ENCODE measurements at places on chromosomes 6 and 20.

DNA sequence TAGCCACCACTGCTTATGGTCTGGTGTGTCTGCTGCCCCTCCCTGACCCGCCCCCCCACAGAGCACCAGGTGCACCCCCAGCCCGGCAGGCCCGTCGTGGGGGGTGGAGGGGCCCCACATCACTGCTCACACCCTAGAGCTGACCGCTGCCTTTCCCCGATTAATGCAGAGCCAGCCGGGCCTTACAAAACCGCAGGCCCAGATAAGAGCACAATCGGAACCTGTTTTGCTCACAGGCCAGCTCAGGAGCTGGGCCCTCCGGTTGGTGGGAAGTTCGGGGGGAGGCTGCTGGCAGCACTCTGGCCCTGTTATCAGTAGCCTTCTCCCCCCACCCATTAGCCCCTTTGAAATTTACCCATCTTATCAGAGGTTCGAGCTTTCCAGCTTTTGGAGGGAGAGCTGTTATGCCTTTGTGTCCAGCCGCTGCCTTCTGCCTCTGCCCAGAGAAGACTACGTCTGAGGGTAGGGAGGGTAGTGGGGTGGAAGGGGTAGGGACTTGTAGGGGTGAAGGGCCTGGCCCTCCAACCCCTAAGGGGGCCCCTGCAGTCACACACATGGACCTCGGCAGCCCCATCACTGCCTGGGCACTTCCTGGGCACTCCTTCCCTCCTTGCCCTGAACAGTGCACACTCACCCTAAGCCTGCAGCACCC is 6.9 kb upstream of the SPDEF start:
- no peak for DNase-seq

DNA sequence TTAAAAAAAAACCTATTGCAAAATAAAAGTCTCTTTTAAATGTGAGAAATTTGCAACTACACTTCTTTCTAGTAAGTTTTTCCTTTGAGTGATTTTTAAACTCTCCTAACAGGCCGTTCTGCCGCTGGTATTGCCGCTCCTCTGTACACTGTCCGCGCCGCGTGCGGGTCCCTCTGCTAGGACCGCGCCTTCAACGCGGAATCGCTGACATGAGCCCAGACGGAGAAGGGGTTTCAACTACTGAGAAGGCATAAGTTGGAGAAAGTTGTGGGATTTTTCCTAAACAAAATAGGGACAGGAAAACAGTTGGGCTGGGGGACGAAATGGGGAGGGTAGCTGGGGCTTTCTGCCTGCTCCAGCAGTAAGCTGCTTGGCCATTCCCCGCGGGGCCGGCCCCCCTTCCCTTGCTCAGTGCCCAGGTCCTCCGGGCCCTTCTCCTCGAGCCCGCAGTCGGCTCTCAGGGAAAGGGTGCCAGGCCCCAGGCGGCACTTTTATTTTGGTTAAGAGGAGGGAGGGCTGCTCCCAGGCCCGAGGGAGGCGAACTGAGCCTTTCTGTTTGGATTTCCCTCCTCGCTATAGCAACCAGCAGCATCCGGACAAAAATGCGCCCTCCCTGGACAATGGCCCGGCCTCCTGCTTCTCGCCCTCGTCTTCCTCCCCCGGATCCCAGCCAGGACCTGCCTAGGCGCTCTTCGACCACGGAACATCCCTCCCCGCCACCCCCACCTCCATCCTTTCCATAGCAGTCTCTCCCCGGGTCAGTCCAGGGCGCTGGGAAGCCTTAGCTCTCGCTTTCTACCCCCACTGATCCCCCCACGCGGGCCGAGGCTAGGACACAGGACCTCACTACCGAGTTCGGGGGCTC is 6.8 kb upstream of the POU3F2 start:
- DNase-seq: no peak

DNA sequence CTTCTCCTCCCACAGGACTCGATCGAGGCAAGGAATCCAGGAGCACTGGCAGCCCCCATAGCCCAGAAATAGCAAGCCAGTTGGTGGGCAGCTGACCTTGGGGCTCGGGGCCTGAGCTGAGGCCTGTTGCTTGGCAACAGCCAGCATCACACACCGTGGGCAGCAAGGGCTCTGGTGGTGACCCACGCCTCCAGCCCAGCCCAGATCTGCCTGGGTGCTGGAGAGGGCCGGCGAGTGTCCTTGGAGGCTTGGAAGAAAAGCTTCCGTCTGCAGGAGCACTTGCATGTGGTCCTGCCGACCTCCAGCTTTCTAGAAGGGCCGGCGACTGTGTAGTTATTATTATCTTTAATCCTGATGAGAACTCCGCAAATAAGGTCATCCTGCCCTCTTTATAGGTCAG is 67.3 kb downstream of the STK35 start:
- no peak for DNase-seq

GRCh38 chr6:32539839-32540238 is 9.8 kb upstream of the HLA-DRB5 start:
- DNase-seq: no peak

DNA sequence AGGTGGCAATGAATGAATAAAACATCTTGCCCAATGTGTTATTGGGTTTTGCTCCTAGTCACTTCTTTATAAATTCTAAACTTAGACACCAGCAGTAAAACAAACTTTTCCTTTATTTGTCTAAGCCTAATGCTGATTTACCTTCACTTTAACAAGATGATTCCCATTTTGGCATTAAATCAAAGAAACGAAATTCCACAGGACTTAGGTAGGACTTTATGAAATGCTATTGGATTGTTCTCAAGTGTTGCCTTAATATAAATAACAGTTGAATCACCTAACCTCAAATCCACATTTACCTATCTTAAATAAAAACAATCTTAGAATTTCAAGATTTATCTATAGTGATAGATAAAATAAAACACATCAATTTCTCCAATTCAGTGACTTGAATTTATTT is 831.8 kb downstream of the EPHA7 start:
- DNase-seq: no peak

DNA sequence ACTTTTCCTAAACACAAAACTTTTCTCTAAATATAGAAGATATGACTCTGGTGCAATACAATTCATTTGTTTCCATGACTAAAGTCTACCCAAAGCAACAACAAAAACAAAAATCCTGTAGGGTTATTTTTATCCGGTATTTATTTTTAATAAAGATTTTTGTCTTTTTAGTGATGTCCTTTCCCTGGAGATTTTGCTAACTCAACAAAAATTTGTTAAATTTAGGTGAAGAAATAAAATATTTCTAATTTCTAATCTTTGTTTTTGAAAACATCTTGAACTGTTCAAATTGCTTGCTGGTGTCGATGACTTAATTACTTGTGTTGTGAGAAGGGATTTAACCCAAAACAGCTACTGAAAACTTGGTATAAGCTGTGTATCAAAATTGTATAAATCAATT is 741.8 kb downstream of the HDGFL1 start:
- DNase-seq: no peak

GRCh38 chr6:116779573-116780164 is 14.2 kb upstream of the FAM162B start:
- peak; percentile 41 for DNase-seq

DNA sequence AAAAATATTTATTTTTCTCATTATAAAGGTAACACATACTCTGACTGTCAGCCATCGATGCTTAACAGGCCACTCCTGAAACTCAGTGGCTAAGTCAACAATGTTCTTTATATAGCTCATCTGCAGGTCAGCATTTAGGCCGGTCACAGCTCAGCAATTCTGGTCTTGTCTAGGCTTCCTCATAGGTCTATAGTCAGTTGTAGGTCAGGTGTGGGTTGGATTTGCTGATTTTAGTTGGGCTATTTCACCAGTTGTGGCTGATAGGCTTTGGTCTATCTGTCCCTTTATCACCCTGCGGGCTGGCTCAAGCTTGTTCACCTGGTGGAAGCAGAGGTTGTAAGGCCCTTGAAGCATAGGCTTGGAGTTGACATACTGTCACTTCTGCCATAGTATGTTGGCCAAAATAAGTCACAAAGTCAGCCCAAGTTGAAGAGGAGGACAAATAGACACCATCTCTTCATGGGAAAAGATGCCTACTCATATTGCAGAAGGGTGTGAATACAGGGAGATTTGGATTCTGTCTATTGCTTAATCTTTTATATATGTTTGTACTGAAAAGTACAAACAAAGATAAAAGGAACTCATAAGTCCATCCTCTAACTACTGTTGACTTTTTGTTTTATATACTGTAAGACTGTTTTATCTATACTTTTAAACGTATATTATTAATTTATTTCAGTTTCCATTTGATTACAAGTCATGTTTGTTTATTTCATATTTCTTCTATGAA is 75.0 kb downstream of the BCKDHB start:
- DNase-seq: no peak

GRCh38 chr6:26476896-26477295 is 19.1 kb downstream of the BTN2A1 start:
- DNase-seq: no peak

DNA sequence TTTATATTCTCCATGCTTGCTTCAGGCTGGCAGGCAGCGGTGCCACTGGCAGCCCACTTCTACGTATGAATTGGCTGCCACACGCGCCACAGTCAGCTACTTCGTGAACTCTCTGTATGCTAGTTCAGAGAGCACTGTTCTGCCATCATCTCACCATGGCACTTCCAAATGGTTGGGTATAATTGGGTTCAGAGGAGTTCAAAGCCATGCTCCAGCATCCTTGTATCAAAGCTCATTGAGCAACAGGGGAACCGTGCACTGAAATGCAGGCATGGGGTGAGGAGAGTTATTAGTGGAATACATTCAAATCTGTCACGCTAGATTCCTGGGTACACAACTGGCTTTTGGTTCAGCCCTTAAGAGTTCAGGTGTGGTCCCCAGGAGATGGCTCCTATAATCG is 519.9 kb upstream of the NOX3 start:
- DNase-seq: no peak

GRCh38 chr6:75299801-75300530 is 15.4 kb upstream of the TMEM30A start:
- no peak for DNase-seq

- no peak for DNase-seq
These were observed 16.7 kb upstream of the C20orf144 start for GRCh38 chr20:33645396-33645795.

GRCh38 chr6:162092816-162093502 is 634.6 kb downstream of the PRKN start:
- DNase-seq: no peak

DNA sequence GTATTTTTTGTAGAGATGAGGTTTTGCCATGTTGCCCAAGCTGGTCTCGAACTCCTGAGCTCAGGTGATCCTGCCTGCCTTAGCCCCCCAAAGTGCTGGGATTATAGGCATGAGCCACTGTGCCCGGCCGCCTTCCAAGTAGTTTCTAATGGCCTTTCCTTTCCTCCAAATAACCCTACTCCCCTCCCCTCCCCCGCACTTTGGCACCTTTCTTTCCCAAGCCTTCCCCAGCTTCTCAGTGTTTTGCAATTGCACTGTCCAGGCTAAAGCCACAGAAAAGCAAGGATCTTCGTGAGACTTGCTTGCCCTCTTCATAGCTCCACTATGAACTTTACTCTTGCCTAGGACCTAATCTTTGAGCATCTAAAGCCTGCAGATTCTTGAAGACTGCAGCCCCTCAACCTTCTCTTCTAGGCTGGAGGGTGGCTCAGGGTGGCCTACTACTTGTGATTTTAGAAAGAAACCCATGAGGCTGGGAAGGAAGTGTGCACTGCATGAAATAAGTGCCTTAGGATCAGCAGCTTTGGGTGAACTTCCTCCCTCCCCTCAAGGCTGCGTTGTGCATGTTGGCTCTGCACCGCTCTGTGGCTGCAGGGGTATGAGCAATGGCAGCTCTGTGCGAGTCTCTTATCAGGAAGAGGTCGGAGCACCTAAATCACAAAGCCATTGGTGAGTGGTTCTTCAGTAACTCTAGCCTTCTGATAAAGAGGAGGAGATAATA is 152.4 kb upstream of the SNX9 start:
- DNase-seq: no peak

DNA sequence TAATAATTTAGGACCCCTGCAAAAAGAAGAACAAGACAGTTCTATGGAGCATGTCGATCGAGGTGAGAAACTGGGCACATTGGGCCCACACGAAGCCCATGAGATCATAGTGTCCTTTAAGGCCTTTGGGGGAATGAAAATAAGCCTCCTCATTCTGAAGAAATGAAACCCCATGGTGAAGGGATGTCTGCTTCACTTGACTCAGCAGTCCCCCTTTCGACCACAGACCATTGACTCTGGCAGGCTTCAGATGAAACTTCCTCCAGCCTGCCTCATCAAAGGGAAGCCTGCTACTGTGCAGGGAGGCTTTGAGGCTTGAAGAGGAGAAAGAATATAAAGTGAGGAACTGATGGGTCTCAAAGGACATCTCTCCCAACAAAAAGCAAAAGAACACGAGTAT is 144.2 kb upstream of the FBXL4 start:
- DNase-seq: no peak

DNA sequence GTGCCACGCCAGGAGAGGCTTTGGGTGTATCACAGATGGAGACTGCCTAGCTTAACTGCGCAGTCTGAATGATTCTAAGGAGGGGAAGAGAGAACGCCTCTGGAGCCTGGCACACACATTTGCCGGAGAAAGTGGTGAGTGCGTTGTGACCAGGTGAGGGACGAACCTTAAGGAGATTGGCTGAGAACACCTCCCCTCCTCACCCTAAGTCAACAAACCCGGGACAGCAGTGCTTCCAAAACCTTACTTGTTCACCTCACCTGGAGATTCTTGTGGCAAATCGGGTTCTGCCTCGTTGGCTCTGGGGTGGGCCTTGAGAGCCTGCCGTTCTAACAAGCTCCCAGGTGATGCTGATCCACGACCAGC is 9.4 kb downstream of the SYNJ2 start:
- no peak for DNase-seq

GRCh38 chr6:130027948-130028347 is 9.6 kb downstream of the L3MBTL3 start:
- no peak for DNase-seq

- DNase-seq: no peak
These were observed 301.0 kb downstream of the HACE1 start for GRCh38 chr6:104558746-104559145.

DNA sequence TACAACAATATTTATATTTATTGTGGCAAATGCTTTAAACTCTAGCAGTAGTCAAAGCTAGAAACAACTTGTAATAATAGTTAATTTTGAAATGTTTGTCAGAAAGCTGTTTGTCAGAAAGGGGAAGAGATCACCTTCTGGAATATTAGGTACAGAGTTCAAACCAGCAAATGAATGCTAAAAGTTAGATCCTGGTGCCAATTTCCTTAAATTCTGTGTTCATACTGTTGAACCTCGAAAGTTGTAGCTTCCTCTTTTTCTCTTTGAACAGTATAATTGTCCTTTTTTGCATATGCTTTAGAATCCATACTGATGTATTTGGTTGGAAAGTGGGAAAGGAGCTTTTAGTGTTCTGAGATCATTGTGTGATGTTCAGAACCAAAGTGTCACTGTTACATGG is 22.4 kb downstream of the ITCH start:
- DNase-seq: no peak
